ENCODE measurements at places on chromosomes 1 and 21.
A peak's percentile ranks its signal among the peaks of the same experiment; 100 is the strongest.

- no peak for DNase-seq
These were observed 41.6 kb upstream of the TMEM52 start for GRCh38 chr1:1960480-1961196.

- no peak for DNase-seq
These were observed 317.2 kb upstream of the C1orf87 start for GRCh38 chr1:60390593-60391282.

- DNase-seq: no peak
These were observed 124.2 kb upstream of the LYPLAL1 start for GRCh38 chr1:219049501-219049900.

DNA sequence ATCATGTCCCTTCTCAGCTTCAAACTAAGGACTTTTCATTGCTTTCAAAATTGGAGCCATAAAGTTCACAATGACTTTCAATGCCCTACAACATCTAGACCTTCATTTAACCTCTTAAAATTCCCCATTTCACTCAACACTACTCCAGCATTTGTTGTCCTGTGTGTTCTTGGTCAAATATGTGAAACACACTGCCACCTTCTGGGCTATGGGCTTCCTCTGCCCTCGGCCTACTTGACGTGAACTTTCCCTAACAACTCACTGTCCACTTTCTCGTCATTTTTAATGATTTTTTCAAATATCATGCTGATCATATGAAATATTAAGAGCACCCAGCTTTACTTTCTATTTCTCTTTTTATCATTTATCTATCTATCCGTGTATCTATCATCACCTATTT is 2018.4 kb downstream of the NCAM2 start:
- no peak for DNase-seq

GRCh38 chr1:240027059-240027462 is 64.6 kb upstream of the FMN2 start:
- peak; percentile 49 for DNase-seq

- DNase-seq: no peak
These were observed 13.0 kb upstream of the LRP8 start for GRCh38 chr1:53340660-53341520.

DNA sequence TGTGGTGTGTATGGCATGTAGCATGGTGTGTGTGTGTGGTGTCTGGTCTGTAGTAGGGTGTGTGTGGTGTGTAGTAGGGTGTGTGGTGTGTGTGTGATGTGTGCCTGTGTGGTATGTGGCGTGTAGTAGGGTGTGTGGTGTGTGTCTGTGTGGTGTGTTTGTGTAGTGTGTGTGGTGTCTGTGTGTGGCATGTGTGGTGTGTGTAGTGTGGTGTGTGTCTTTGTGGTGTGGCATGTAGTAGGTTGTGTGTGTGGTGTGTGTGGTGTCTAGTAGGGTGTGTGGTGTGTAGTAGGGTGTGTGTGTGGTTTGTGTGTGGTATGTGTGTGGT is 85.5 kb downstream of the SYT2 start:
- DNase-seq: no peak

DNA sequence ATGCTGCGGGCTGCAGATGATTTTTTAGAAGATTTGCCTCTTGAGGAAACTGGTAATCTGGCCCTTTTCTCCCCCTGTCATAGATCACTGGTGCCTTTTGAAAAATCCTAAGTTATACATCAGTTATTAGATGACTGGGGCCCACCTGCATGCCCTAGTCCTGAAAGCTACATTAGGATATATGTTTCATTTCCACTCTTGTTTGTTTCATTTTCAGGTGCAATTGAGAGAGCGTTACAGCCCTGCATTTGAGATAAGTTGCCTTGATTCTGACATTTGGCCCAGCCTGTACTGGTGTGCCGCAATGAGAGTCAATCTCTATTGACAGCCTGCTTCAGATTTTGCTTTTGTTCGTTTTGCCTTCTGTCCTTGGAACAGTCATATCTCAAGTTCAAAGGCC is 8.1 kb upstream of the IFI44 start:
- no peak for DNase-seq

DNA sequence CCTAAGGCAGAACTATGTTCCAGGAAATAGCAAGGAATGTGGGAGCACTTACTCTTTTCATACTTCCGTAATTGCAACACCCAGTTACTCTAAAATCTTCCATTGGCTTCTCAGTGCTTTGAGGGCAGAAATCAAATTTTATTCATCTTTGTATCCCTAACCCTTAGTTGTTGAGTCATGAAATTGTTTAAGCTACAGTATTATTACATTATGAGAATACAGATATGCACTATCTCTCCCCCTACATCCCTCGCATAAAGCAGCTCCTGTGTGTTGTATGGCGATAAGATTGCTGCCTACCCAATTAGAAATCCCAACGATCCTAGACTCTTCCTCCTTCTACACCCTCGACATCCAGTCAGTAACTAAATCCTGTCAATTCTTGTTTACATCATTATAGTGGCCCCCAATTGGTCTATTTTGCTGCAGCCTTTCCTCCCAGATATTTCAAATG is 2.6 kb downstream of the AIDA start:
- DNase-seq: no peak

- DNase-seq: no peak
These were observed 136.7 kb downstream of the TLR5 start for GRCh38 chr1:223006371-223006770.

DNA sequence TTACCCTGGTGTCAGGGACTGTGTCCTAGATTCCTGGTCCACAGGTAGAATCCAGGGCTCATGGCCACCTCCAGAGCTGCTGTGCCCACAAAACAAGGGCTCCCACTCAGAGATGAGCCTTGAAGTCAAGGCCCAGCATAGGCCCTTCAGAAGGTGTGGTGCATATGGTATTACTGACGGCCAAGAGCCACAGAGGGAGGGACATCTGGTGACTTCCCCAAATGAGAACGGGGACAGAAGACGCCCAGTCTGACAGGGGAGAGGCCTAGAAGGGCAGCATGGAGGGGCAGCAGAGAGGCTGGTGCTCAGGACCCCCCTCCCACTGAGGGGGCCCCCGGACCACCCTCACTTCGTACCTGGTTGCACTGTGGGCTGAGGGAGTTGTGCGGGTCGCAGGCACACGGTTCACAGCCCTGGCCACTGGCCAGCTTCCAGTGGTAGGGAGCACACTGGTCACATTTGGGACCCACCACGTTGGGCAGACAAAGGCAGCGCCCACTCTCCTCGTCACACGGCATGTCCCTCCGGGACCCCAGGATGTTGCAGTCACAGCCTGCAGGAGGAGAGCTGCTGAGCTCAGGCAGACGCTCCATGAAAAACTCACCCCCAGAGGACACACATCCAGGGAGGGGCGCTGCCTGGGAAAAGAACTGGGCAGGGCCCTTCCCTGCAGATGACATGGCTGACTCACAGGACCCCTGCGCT is 25.0 kb downstream of the LAMB3 start:
- DNase-seq: no peak

- no peak for DNase-seq
These were observed at the start of gene C4BPB for GRCh38 chr1:207088701-207089626. TSS of gene C4BPB (plus strand) at chr1:207088860. CDS start at chr1:207089532, 672 bp downstream.

GRCh38 chr1:45479039-45479748 is 11.8 kb downstream of the TESK2 start:
- DNase-seq: no peak

DNA sequence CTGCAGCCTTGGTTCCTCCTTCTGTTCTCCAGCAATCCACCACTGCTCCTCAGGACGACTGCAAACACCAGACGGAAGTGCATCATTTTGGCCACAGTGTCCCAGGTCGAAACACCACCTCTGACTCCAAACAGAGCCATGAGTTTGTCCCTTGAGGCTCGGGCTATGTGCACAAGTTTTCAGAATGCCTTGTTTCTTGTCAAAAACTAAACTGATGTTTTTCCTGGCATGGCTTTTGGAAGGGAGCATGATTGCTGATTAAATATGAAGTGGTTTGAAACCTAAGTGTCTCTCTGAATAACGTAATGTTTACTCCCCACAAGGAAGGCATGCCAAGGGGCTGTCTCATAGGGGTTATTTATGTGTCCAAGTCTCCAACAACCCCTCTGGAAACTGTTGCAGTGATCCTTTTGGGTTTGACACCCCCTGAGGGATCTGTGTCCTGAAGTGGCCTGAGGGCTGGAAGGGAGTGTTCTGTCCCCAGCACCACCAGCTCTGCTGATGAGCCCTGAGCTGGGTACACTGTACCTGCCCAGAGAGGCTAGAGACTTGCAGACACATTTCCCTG is 132.7 kb downstream of the PLPP3 start:
- DNase-seq: no peak

DNA sequence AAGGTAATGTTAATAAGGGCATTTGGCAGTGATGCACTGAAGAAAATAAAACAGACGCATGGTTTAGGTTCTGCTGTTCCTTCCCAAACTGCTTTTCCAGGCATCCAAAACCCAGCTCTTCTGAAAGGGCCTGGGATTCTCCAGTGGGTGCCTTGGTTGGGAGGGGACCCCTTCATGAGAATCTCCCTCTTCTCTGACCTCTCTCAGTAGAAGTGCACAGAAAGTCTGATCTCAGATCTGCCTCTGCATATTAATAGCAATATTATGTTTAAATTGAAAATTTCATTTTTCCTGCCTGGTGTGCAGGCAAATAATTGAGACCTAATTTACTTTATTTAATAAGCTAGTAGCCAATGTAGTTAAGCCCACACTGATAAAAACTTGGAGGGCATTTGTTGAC is 260.6 kb downstream of the CAMTA1 start:
- DNase-seq: no peak

GRCh38 chr1:47262787-47263413 is 30.9 kb upstream of the TAL1 start:
- DNase-seq: peak; percentile 2

DNA sequence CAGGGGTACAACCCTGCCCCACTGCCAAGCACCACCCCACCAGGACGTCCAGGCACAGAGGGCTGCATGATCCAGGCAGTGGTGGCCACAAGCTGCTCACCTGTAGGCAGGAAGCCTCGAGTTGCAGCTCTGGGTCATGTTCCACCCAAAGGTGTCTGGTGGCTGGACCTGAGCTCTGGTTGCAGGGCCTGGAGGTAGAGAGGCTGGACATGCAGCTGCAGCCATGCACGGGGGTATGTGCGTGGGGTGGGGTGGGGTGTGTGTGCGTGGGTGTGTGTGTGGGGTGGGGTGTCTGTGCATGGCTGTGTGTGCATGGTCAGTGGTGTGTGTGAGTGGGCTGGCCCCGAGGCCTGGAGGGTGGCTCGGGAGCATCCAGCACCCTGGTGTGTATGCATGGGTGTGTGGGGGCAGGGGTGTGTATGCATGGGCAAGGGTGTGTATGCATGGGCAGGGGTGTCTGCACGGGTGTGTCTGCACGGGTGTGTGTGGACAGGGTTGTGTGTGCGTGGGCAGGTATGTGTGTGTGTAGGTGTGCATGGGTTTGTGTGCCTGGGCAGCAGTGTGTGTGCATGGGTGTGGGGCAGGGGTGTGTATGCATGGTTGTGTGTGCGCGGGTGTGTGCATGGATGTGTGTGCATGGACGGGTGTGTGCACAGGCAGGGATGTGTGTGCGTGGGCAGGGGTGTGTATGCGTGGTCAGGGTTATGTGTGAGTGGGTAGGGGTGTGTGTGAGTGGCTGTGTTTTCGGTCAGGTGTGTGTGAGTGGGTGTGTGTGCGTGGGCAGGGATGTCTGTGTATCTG is 15.6 kb downstream of the ARHGEF16 start:
- DNase-seq: no peak

DNA sequence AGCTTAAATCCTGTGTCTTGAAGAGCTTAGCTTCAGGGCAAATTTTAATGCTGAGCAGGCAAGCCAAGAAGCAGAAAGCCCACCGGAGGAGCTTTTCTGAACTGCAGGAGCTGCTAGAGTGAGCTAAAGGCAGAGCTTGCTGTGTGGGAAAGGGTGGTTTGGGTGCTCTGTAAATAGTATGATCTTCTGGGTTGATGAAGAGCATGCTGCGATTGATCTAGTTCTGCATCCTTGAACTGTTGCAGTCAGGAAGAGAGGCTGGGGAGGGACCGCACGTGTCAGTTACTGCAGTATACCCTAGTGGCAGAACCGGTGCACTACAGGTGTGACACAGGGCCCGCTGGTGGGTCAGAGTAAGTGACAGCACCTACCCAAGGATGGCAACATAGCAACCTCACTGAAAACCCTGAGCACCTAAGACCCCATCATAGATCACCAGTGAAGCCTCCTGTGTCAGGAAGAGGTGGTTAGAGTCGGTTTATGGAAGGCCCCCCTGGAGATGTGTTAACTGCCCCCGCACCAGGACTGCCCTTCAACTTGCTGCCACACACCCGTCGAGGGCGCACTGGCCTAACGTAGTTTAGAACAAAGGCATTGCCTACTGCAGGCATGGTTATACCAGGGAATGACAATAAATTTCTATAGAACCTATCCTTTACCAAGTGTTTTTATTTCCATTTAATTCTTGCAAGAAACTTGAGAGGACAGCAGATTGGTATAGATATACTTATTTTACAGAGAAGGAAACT is 146.0 kb upstream of the KIAA0040 start:
- DNase-seq: no peak

- no peak for DNase-seq
These were observed 359.0 kb upstream of the PTBP2 start for GRCh38 chr1:96362623-96363022.

GRCh38 chr21:22679207-22679606 is 1681.0 kb downstream of the NCAM2 start:
- DNase-seq: no peak

DNA sequence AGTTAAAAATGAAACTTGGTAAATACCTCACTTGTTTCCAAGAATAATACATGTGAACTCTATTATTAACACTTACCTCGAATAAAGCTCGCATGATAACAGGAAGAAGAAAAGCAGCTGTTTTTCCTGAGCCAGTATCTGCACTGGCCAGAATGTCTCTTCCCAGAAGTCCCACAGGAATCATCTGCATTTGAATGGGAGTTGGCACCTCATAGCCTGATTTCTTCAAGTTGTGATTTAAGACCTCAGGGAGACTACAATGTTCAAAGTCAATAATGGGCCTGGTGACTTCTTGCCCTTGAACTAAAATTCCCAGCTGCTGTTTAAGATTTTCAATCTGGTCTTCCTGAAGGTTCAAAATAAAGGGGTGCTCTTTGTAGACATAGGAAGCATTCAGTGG is 3.8 kb downstream of the DDX59 start:
- DNase-seq: no peak

GRCh38 chr1:68116643-68117235 is 66.3 kb upstream of the DIRAS3 start:
- DNase-seq: peak; percentile 52

GRCh38 chr21:25508364-25508763 is 98.9 kb downstream of the MRPL39 start:
- DNase-seq: no peak

- DNase-seq: no peak
These were observed 5.3 kb downstream of the SSU72 start for GRCh38 chr1:1569341-1569740.

DNA sequence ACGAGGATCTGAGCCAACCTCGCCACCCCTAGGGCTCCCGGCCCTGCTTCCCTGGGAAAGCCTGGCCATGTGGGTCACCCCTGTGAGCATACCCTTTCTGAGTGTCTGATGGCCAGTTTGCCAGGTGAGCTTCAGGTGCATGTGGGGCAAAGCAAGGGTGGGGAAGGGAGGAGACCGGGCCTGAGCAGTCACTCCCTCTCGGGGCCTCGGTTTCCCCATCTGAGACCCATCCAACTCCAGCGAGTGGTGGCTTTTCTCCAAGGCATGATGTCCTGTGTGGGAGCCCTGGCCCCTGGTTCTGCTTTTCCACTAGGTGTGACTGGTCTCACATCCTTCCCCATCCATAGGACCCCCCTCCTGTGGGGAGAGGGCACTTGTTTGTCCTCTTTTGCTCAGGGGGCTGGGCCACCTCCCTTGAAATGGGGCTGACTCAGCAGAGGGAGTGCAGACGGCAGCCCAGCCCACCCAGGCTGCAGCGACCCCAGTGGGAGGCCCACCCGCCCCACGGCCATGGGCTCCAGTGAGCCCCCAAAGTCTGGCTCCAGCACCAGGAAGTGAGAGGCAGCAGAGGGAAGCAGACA is 1.7 kb upstream of the WNT9A start:
- DNase-seq: no peak
